Astrocyte of the cerebellum (primary cell): ENCODE measurements at places on chromosomes 7 and 10.

DNA sequence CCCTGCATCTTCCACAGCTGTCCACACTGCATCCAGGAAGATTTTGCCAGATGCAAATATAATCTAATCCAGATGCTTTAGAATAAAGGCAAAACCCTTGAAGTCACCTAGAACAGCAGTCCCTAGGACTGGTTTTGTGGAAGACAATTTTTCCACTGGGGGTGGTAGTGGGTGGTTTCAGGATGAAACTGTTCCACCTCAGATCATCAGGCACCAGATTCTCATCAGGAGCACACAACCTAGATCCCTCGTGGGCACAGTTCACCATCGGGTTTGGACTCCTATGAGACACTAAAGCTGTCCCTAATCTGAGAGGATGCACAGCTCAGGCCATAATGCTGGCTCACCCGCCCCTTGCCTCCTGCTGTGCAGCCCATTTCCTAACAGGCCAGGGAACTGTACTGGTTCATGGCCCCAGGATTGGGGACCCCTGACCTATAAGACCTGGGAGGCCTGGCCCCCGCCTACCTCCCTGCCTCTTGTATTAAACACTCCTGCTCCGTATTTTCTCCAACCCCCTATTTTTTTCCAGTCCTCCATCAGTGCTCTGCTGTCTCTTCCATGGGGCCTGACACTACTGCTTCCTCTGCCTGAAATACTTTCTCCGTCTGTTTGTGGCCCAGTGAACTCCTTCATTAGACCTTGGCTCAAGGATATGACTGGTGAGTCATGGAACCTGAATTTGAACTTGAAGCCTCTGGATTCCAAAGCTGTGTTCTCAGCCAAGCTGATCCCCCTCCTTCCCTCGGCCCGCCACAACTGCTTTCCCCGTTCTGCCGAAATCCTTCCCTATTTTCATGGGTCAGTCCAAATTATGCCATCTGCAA is 79.9 kb upstream of the RHEB start:
- peak; percentile 85 for DNase-seq

GRCh38 chr7:135386181-135386580 is 123.7 kb downstream of the CNOT4 start:
- no peak for DNase-seq

- no peak for DNase-seq
These were observed 12.6 kb upstream of the SH2B2 start for GRCh38 chr7:102273749-102274712.

GRCh38 chr7:491292-491957 is 28.2 kb downstream of the PDGFA start:
- DNase-seq = no peak

DNA sequence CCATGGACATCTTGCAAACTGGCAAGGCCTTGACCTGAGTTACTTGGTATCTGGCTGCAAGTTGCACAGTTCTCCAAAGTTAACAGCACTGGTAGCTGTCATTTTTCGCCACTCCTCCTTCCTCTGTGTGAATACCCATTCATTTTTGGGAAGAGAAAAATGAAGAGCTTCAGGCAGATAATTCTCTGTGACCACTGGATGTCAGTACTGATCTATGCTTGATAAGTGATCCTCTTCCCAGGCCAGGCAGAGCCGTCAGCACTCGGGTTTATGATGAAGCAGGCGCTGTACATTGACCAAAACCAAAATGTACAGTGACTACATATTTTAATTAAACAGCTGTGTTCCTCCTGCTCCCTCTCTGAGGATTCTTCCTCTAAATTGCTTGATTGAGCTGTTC is 55.9 kb upstream of the PDZD8 start:
- no peak for DNase-seq

DNA sequence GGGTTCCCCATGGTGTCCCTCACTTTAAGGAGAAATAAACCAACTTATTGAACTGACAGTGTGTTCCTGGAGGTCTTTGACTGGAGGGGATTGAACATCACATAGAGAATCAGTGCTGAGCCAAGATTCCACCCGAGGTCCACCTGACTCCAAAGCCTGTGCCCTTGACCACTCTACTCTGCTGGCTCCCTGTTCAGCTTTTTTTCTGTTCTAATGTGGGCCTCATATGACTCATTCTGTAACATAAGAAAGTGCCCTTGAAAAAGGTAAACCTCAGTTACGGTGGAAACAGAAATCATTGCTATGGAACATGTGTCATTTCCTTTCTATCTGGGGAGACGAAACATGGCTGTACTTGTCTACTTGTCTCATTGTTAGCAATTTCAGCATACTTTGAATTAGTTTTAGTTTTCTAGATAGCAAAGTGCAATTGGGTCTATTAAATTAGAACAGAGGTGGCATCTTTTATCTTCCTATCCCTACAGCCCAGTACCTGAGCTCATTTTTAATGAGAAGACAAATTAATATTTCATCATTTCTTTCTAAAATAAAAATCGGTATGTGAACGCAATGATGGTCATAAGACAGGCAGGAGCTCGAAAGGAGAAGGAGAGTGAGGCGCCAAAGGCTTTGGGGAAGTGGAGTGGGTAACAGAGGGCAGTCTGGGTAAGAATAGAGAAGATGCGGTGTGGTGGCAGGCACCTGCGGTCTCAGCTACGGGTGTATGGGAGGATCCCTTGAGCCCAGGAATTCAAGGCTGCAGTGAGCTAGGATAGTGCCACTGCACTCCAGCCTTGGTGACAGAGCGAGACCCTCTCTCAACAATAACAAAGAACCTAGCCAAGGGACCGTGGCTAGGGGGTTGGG is 1.5 kb downstream of the GSDME start:
- no peak for DNase-seq

- DNase-seq = no peak
These were observed 70.5 kb downstream of the ZNF22 start for GRCh38 chr10:45071043-45071813.

GRCh38 chr10:72712136-72712535 is 20.2 kb downstream of the MCU start:
- DNase-seq = no peak
